ENCODE measurements at places on chromosomes 6 and 20.

DNA sequence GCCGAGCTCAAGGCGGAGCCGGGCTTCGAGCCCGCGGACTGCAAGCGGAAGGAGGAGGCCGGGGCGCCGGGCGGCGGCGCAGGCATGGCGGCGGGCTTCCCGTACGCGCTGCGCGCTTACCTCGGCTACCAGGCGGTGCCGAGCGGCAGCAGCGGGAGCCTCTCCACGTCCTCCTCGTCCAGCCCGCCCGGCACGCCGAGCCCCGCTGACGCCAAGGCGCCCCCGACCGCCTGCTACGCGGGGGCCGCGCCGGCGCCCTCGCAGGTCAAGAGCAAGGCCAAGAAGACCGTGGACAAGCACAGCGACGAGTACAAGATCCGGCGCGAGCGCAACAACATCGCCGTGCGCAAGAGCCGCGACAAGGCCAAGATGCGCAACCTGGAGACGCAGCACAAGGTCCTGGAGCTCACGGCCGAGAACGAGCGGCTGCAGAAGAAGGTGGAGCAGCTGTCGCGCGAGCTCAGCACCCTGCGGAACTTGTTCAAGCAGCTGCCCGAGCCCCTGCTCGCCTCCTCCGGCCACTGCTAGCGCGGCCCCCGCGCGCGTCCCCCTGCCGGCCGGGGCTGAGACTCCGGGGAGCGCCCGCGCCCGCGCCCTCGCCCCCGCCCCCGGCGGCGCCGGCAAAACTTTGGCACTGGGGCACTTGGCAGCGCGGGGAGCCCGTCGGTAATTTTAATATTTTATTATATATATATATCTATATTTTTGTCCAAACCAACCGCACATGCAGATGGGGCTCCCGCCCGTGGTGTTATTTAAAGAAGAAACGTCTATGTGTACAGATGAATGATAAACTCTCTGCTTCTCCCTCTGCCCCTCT lies 1.1 kb downstream of the CEBPB start:
- DNase-seq, result no peak

DNA sequence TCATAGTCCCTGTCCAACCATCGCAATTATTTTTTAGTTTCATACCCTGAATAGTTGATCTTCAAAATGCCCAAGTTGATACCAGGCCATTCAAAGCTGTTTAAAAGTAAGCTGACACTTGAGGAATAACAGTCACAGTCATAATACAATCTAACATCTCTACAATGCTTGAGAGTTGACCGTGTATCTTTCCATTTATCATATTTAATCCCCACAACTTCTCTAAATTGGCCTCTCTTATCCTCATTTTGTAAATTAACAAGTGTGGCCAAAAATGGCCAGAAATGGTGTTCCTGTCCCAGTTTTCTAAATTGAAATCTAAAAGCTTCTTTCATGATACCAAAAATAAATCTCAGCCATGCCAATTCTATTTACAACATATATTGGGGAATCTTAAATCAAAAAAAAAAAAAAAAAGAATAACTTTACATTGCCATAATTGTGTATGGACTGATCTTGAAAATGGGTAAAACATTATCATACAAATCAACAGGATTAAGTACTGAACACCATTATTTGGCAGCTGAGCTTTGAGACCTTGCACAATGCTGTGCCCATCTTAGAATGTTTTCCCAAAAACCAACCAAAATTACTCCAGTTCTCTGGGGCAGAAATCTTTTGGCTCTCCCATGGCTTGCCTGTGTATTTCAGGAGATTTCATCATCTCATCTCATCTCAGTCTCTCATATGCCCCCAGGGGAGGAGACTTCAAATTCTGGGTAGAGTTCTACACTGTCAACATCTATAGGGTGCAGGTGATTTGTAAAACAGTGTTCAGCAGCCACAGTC lies 448.7 kb upstream of the JARID2 start:
- DNase-seq, result peak; percentile 49

DNA sequence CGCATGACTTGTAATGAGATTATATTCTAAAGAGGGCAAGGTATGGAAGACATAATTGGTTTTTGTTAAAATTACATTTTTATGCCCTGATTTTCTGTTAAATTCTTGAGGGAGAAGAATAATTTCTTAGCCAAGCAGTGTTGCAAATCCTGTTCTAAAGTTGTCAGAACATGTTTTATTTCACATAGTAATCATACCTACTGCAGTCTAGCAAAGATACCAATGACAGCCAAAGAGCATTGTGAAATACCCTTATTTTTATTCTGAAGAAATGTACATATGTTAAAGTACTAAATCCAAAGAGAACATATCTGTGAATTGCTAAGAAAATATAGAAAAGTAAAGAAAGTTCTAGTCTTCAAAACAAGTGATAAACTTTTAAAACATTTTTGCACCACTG lies 39.6 kb upstream of the SMIM8 start:
- no peak for DNase-seq

GRCh38 chr6:124870611-124871459 lies 91.4 kb upstream of the RNF217 start:
- DNase-seq, result no peak

- no peak for DNase-seq
These were observed 201.3 kb downstream of the EPHA7 start for GRCh38 chr6:93218096-93218495.

DNA sequence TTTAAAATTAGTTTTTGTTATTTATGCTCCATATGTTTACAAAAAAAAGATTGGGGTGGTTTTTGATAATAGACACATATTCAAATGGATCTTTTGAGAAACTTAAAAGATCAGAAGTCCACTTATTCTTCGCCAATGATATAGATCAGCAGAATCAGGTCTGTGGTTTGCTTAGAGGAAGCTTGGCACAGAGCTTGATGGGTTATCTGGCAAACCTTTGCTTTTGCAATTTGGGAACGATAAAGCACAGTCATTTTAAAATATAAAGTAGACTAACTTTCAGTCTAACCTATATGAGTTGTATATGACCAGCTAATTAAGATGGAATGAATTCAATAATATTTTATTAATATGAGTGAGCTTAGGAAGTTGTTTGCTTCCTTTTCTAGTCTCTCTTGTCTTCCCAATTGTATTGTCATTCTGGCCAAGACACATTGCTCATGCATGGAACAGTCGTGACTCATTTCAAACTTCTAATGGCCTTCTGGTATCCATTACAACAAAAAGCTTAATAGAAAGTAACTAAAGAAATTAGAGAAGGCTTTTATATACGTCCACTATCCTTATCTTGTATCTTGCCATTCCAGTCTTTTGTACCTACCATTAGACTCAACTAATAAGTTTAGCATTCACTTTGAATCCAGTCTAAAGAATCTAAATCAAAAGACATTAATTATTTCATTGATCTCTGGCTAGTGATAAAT lies 118.7 kb downstream of the TBX18 start:
- DNase-seq, result no peak

DNA sequence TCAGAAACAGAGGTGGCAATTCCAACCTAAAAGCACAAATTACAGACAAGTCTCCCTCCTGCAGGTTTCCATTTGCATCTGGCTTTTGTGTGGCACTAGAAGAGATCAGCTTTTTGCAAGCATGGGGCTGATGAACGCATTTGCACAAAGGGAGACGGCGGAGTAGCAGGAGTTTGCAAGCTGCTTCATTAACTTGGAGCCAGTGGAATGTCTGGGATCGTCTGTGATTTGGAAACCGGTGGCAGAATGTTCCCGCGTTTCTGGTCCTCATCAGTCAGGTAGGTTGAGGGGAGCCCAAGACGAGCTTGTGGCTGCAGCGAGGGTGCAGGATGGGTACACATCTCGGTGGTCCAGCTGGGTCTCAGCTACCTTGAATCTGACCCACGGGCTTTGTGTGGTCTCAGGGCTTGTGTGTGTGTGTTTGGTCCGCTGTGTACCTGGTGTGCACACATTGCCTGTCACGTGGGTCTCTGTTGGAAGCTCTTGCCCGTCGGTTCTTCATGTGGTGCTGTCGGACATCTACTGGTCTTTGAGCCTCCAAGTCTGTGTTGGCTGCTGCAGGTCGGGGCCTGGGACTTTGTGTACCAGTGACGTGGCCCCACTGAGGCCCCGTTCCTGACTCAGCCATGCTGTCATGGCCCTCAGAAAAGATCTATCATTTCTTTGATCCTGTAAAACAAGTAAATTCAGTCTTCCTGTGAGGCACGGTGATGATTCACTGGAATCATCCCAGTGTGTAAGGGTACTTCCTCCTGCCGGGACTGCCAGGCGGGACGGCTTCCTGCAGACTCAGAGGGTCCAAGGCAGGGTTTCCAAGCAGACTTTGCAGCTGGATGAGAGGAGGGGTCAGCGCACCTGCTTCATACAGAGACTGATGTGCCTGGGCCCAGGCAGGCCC lies 12.4 kb upstream of the MYT1 start:
- DNase-seq, result no peak
